Stimulated activated CD8-positive, alpha-beta memory T cell treated with anti-CD3 and anti-CD28 coated beads, Interleukin-4, amount 100 ng/mL, for 4 hours (primary cell): ENCODE measurements at places on chromosomes 16 and 17.
A peak's percentile ranks its signal among the peaks of the same experiment; 100 is the strongest.

GRCh38 chr17:66175892-66176291 is 16.0 kb downstream of the CEP112 start:
- DNase-seq = no peak

- DNase-seq = no peak
These were observed 12.8 kb upstream of the FBXL19 start for GRCh38 chr16:30910427-30911029.

DNA sequence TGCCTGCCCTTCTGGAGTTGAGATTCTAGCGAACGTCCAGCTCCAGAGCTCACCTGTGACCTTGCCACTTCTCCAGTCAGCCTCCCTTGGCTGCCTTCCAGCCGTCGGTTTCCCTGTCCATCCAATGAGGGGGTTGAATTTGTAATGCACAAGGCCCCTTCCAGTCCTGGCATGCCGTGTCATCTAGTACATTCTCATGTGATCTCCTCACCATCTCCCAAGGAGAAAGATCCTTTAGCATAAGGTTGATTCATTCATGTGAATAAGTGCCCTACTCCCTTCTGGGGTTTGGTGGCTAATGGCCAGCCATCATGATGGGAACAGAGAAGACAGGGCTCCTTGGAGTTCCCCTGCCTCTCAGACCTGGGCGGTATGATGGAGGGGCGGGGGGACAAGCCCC is 18.9 kb upstream of the ABCC3 start:
- no peak for DNase-seq

DNA sequence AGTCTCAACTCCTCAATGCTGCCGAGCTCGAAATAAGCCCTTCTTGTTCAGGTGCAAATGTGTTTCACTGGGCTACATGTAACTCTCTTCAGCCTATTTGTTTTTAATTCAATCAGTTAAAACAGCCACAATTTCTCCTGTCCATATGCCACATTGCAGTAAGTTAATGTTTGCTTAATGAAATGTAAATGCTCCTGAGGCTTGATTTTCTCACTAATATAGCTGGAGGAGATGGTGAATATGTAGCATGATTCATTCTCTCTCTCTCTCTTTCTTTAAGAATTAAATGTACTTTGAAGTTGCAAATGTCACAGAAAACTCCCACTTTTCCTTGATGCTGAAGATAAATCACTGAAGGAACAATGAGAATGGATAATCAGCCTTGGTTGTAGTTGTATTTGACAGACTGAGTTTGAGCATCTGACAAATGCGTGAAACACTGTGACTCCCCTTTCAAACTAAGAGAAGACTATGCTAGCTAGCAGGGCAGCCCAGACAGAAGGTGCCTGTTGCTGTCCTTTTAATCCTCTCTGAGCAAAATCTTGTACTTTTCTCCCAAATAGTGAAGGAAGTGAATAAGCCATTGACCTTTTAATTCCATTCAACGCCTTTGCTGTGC is 161.8 kb downstream of the ANKFN1 start:
- no peak for DNase-seq

- no peak for DNase-seq
These were observed 148.9 kb downstream of the SPACA3 start for GRCh38 chr17:33140413-33141099.

GRCh38 chr16:20674684-20675487 is 22.6 kb downstream of the ACSM1 start:
- DNase-seq = no peak

- no peak for DNase-seq
These were observed 26.2 kb downstream of the USP43 start for GRCh38 chr17:9671559-9671958.

- DNase-seq = no peak
These were observed 36.5 kb downstream of the FANCA start for GRCh38 chr16:89779909-89780305.

- no peak for DNase-seq
These were observed 448 bp downstream of the STAT5B start for GRCh38 chr17:42275527-42276358.

DNA sequence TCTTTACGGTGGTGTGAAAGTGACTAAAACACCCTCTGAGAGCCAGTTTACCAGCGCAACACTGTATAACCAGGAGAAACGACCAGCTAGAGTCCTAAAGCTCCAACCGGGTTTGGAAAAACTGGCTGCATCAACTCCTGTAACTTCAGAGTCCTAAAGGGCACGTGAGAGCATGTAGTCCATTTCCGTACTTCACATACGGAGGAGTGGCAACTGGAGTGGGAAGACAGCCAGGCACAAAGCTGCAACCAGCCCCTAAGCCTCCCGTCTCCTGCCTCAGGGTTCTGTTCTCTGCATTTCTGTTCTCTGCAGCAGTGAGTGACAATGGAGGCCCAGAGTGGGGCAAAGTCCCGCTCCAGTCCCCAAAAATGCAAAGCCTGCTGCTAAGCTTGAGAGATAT is 19.2 kb downstream of the TEKT1 start:
- no peak for DNase-seq

DNA sequence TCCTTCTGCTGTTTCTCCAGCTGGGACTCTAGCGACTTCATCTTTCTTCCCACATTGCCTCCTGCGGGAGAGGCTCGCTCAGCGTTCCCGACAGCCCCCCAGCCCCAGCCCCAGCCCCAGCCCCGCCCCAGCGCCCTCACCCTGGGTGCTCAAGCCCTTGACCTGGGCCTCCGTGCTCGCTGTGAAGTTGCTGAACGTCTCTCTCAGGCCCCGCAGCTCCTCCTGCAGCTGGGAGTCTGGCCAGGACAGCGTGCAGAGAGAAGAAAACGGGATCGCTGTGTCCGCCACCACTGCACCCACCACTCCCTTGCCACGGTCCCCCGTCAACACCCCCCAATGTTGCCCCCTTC is 2.4 kb downstream of the ASGR1 start:
- no peak for DNase-seq

- DNase-seq = no peak
These were observed 331.4 kb downstream of the GRIN2A start for GRCh38 chr16:9850817-9851216.

DNA sequence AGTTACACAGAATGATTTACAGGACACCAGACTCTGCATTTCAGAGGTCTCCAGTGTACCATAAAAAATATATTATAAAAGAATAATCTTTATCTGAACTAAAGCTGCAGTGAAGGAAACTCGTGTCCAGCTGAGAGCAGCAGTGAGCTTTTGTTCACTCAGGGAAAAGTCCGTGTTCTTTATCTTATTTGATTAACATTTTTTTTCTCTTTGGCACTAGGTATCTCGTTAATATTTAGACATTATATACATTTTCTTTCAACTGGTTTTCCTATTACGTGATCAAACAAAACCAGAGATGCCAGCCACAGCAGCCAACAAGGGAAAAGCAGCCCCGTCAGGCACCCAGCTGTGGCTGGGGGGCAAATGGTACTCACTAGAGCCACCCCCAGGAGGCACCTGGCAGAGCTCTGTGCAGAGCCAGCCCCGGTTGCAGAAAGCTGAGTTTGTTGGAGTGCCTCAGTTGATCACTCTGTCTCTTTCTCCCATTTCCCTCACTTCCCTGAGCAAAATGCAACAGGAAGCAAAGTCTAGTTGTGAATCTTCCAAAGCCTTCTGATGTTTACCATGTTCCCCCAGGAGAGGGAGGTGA is 1.1 kb upstream of the HS3ST4 start:
- no peak for DNase-seq

DNA sequence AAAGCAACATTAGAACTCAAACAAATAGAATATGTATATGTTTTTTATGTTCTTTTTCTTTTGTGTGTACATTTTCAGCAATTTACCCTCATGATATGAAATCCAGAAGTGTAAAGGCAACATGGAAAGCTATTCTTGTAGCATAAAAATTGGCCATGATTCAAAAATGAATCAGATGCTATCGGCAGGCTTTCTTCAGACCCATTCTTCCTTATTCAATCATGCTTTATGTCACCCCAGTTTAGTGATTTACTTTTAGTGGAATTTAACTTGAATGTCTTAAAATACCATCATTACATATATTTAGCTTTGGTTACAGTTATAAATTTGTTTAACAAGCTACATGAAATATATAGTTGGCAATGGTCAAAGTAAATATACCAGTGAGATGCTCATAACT is 21.4 kb upstream of the SMIM36 start:
- no peak for DNase-seq

GRCh38 chr17:12040478-12040877 is 19.8 kb downstream of the MAP2K4 start:
- DNase-seq = no peak

DNA sequence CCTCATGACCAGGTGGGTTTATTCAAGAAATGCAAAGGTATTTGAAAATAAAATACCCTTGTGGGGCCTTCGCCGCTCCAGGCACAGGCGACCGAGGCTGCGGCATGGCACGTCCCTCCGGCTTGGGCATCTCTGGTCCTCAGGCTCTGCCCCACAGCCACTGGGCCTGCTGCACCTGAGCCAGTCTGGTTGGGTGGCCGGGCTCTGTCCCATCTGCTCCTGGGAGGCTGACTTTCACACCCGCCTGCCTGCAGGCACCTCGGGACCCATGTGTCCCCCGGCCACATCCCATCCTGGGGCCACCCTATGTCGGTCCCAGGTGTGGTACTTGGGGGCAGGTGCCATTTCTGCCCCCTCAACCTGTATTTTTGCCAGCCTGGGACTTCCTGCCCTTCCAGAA is 20.9 kb downstream of the OSBPL7 start:
- no peak for DNase-seq

DNA sequence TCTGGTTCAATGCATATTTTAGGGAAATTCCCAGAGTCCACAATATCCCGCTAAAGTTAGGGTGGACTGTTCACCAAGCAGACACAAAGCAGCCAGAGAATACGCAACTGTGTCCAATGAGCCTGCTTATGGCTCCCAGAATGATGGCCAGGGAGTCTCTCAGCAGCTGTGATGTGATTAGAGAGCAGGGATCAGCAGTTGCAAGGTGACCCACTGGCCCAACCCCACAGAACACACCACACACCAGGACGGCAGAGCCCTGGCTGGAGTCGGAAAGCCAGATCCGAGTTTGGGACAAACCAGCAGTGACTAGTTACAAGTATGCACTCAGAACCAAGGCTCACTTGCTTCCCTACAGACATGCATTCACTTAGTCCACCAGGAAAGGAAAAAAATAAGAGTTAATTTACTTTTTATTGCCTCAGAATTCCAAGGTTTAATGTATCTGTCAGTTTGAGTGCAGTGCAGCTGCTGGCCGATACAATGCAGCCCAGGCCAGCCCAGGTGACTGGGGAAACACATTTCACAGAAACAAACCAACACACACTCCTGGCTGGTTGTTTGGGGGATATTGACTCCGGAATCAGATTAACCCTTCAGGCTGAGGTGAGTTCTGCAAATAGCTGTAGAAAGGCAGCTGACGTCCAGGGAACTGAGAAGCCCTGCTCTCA is 121.7 kb downstream of the HIC1 start:
- no peak for DNase-seq

DNA sequence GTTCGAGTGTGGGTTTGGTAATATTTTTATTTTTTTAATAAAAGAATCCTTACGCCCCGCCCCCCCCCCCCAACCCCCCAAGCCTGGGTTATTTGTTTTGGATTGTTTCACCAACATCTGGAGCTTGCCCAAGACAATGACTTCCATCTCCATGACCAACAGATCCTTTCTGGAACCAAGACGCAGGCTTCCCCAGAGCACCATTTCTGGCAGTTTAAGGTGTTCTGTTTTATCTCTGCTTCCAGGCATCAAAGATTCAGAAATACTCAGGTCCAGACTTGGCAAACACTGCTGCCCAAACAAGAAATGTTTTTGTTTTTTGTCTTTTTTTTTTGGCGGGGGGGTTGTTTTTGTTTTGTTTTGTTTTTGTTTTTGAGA is 56.1 kb downstream of the PLXDC1 start:
- no peak for DNase-seq

DNA sequence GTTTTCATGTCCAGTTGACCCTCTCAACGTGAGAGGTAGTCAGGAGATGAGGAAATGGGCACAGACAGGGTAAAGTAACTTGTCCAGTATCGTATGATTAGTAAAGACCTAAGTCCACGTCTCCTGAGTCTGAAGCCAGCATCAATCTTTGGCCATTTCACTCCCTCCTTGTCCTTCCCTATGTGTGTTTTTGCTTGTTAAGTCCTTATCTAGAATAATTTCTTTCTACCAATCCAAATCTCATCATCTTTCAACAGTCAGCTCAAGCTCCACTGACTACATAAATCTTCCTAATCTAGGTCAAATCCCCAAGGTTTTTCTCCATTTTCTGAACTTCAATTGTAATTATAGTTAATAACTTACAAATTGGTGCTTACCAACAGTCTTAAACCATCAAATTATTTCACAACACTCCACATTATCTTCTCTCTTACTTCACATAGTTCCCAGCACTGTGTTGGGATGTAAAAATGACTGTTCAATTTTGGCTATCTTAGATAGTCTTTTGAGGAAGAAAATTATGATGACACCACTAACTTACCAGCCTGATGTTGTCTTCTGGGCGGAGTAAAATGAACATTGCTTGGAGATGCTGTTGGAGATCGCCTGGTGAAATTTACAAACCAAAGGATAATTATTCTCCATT is 72.3 kb upstream of the CORO6 start:
- no peak for DNase-seq

DNA sequence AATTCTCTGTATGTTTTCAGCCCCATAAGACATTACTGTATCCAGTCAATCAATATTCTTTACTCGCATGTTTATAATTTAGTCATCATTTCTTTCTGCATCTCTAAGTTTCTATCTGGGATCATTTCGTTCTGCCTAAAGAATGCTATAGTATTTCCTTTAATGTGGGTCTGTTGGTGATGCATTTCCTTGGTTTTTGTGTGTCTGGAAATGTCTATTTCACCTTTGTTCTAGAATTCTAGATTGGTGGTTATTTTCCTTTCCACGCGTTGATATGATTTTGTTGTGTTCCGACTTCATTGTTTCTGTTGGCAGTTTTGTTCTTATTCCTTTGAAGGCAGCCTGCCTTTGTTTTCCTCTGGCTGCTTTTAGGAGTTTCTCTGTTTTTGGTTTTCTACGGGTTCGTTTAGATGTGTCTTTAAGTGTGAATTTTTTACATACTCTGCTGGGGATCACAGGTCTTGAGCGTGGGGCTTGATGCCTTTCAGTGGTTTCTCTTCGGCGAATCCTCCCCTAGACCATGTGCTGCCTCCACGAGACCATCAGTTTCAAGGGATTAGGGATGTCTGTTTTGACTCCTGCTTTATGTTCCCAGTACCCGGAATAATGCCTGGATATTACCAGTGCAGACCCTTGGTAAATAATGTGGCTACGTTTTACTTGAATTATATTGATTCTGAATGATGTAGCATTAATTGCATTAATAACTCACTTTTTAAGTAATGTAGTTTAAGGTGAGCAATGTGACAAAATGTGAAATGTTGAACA is 23.5 kb downstream of the POLR3E start:
- no peak for DNase-seq

GRCh38 chr16:89216315-89217137 is 977 bp upstream of the ZNF778 start:
- DNase-seq = peak; percentile 71

DNA sequence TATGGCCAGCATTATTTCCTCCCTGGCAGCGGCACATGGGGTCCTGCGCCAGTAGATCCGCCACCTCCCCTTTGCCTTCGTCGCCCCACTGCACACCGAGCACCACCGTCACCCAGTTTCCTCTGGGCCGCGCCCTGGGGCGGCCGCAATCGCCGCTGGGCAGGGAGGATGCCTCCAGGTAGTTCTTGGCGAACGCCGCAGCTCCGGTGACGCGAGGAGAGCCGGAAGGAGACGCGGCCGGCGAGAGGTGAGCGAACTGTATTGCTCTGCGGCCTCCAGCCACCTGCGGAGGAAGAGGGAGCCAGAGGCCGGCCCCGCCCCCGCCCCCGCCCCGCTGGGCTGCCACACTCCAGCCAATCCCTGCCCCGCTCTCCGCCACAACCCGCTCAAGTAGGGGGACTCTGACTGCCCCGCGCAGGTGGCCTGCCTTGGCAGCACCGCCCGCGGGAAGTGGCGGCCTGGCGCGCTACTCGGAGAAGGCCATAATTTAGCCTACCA is 11.8 kb upstream of the SLFN13 start:
- no peak for DNase-seq
